ENCODE measurements at places on chromosomes 5 and 9. TPM values are rescaled to one million over a fixed set of nuclear protein-coding genes. Genes with fewer than 3 reads are reported as not detected.
A peak's percentile ranks its signal among the peaks of the same experiment; 100 is the strongest.

- peak; percentile 73 for DNase-seq
These were observed 96.4 kb downstream of the EBF1 start for GRCh38 chr5:159003045-159004030.

DNA sequence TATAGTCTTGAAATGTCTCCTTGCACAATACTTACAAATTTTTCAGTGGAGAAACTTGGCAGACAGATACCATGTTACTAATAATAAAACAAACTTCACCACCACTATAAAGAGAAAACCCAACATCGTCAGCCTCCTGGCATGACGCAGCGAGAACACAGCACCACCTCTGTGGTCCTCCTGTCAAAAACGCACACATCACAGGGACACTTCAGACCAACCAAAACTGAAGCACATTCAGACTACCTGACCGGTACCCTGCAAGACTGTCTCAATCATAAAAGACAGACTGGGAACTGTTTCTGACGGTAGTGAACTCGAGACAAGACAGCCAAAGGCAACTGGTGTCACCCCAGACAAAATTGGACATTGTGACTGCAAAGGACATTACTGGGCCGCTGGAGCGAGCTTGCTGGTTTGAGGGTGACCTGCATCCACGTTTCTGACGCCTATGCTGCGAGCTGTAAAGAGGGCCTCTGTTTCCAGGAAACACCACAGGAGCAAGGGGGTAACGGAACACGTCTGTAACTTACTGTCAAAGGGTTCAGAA is 34.4 kb downstream of the NSUN2 start:
- DNase-seq: peak; percentile 58

- no peak for DNase-seq
These were observed 130.6 kb downstream of the KCNIP1 start for GRCh38 chr5:170634256-170634990.

GRCh38 chr5:887947-888637 is 4.5 kb downstream of the BRD9 start:
- DNase-seq: peak; percentile 20

DNA sequence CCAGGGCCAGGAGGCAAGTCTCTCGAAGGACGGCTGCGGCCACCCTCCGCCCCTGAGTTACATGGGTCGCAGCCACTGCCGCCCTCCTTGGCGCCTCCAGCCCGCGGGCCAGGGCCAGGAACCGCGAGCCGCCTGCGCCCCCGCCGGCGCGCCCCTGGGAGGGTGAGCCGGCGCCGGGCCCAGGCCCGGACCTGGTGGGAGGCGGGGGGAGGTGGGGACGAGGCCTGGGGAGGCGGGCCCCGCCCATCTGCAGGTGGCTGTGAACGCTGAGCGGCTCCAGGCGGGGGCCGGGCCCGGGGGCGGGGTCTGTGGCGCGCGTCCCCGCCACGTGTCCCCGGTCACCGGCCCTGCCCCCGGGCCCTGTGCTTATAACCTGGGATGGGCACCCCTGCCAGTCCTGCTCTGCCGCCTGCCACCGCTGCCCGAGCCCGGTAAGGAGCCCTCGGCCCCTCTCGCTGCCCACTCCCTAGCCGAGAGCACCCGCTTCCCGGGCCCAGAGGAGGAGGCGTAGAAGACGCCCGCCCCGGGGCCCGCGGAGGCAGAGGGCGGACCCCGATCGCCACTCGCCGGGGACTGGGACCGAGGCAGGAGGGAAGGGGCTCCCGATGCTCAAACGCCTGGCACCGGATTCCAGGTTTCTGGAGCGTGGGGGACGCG is at the start of gene ASS1:
ASS1 (plus strand) TSS at position 397 of the 657 bp plus-strand sequence. CDS start 7,268 bp downstream, outside the sequence.
- DNase-seq: no peak

- DNase-seq: no peak
These were observed 2.4 kb downstream of the MACIR start for GRCh38 chr5:103260951-103261350.

GRCh38 chr5:156815988-156816599 is 34.0 kb upstream of the PPP1R2B start:
- DNase-seq: peak; percentile 0

DNA sequence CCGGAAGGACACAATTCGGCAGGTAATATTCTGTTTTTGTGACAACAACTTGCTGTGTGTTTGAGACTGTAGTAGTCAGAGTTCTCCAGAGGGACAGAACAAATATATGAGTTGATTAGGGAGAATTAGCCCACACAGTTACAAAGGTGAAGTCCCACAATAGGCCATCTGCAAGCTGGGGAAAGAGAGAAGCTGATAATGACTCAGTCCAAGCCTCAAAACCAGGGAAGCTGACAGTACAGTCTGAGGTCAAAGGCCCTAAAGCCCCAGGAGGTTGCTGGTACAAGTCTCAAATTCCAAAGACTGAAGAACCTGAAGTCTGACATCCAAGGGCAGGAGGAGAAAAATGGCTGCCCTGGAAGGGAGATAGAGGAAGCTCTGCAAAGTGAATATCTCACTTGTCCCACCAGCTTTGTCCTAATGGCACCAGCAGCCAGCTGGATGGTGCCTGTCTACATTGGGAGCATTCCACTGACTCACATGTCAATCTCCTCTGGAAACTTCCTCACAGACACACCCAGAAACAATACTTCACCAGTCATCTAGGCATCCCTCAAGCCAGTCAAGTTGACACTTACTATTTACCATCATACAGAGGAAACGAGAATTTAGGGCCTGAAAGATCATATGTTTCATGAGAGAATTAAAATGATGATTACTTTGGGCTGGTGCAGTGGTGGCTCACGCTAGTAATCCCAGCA is 36.3 kb upstream of the CTXN3 start:
- no peak for DNase-seq

- no peak for DNase-seq
These were observed 545.8 kb downstream of the CSNK1G3 start for GRCh38 chr5:124057724-124058231.

DNA sequence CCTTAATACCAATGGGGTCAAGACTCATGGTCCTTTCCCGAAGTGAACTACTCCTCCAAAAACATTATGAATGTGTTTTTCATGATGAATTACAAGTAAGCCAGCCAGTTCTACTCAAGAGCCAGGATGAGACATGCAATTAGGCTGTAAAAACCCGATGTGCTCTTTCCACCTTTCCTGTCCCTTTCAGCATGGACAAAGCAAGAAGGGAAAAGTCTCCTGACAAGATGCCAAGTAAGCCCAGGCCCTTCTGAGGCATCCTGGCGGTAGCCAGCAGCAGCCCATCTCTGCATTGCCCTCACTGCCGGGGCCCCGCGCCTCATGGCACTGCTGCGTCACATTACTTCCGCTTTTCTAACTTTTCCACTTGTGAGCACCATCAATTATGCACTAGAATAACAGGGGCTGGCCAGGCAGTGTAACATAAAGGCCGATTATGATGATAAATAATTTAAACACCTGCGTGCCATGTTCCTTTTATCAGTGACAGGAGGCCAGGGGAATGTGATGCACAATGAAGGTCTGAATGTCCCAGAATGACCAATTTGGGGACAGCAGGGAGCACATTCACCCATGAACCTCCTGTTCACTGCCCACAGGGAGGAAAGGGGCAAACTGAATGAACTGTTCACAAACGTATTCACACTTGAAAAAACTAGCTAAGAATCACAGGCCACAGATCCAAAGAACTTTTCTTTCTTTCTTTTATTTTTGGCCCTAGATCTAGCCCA is 37.4 kb downstream of the EFNA5 start:
- peak; percentile 52 for DNase-seq

DNA sequence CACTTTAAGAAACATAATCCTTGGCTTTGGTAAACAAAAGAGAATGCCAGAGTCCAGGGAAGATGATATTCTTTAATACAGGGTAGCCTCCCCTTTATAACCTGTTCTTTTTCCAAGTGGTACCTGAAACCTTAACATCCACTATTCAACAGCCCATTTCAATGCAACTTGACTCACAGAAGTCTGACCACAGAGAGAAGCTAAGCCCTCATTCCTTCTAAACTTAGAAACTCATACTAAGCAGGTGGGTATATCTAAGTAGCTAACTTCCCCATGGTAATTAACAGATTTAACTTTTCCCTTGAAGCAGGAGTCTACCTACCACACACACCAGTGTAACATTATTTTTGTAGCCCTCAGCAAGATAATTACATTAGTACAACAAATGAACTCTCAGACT is 91.9 kb downstream of the CEMIP2 start:
- no peak for DNase-seq

DNA sequence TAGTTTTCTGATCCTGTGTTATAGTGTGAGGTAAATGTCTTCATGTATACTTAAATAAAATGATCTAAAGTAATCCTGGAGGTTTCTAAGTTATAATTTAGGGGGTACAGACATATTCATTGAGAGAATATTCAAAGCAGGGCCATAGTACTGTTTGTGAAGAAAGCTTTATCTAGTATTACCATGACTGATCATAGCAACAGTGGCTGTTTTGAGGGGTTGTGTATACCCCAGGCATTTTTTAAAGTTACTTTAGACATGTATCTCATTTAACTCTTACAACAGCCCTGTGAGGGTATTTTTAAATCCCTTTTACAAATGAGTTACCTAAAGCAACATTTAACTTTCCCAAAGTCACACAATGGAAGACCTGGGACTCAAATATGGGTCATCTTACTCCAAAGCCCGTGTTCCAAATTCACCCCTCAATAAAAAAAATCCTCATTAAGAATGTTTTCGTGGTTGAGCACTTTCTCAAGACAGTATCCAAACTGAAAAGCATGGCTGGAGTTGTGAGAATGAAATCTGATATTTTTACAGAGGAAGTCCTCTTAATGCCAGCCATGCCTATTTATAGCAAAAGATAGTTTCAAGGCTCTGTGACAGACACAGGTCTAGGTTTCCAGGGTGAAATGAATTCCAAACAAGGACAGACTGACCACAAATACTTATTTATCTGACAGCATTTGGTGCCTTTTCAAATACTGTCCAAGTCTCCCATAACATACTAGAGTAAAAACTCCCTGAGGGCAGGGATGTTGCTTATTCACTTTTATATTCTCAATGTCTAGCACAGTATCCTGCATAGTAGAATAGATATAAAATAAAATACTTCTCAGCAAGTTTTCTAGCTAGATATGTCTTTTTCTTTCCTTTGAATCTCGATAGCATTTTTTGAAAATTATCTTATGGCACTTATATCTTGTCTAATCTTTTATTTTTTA is 10.4 kb downstream of the STOM start:
- peak; percentile 36 for DNase-seq

GRCh38 chr5:1315709-1316587 is 21.1 kb upstream of the TERT start:
- DNase-seq: peak; percentile 3

GRCh38 chr9:38708759-38709158 is 11.2 kb downstream of the FAM240B start:
- peak; percentile 4 for DNase-seq

GRCh38 chr5:168772316-168772961 is 193.3 kb upstream of the PANK3 start:
- no peak for DNase-seq

- no peak for DNase-seq
These were observed 262.9 kb upstream of the EDIL3 start for GRCh38 chr5:84647581-84647980.

DNA sequence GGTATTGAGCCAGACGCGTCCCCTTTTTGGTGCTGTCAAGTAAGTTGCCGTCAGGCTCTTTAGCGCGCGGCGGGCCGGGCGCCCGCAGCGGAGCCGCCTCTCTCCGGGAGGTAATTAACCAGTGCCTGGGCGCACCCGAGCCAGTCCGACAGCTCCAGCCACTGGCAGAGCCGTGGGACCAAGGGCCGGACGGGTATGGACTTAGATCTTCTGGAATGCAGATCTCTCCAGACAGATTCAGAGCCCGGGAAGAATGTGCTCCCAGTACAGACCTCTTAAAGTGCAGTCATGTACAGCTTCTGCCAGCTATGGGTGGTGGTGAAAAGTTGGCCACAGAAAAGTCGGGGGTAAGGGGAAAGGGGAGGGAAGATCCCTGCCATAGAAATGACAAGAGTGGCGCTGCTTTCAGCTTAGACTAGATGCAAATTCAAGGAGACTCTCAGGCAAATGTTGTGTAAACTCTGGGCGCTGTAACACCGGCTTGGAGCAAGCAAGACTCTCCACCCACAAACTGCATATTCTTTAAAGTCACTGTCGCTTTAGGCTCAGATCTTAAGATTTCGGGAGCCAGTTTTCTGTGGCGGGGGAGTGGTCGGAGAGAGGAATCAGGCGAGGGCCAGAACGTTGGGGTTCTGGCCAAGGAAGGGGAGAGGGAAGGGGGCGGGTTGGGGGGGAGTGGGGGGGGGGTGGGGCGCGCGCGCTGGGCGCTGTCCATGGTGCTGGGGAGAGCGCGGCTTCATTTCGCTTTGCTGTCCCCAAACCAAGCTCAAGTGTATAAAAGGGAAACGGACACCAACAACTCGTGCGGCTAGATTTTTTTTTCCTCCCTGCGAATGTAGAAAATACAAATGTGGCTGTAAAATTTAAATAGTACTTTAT is 29.2 kb downstream of the NR2F1 start:
- DNase-seq: no peak

- no peak for DNase-seq
These were observed 1039.2 kb upstream of the CDH9 start for GRCh38 chr5:28077291-28078240.

GRCh38 chr9:137875846-137876245 is 1.7 kb upstream of the CACNA1B start:
- no peak for DNase-seq

DNA sequence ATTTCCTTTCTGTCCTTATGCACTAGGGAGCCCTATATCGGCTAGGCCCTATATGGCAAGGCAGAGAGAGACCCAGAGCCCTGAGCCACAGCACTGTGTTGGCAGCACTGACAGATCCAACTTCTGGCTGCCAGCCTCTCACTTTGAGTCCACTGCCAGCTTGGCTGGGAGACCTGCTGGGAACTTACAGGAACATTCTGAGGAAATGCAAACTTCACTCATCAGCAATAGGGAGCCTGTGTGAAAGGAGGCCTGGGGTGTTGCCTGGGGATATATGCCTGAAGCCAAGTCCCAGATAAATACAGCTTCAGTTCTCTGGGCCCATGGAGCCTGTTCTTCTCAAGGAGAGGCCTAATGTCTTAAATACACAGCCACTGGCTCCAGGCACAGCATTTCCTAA is 78.0 kb downstream of the ADRB2 start:
- DNase-seq: no peak

The TMC1 gene
- total RNA-seq: 0.36 TPM

The GNG10 gene
- total RNA-seq: 144 TPM

The CCDC152 gene
- 3.4 TPM for total RNA-seq

The HTR4 gene
- total RNA-seq: not detected

The MLANA gene
- total RNA-seq: not detected

The DOLK gene
- total RNA-seq: 27.4 TPM

The CDX1 gene
- total RNA-seq: 0.65 TPM

The EDIL3 gene
- 48.1 TPM for total RNA-seq

The RNF180 gene
- total RNA-seq: 3.4 TPM

The OTP gene
- total RNA-seq: not detected

The DBH gene
- not detected for total RNA-seq

The NIM1K gene
- 1.9 TPM for total RNA-seq

The FOXD4L6 gene
- total RNA-seq: not detected
